ENCODE measurements at places on chromosomes 5 and 9.
A peak's percentile ranks its signal among the peaks of the same experiment; 100 is the strongest.

- peak; percentile 50 for DNase-seq
Measured at GRCh38 chr5:57215629-57216195, 41.9 kb downstream of the GPBP1 start.

GRCh38 chr5:168076561-168076991 lies 214.9 kb upstream of the WWC1 start:
- peak; percentile 56 for DNase-seq

GRCh38 chr9:109498195-109499092 lies at the start of gene PTPN3:
Gene PTPN3, minus strand, starts transcription at chr9:109498307. Its CDS starts 34,873 bp downstream, at chr9:109463434.
- no peak for DNase-seq

- no peak for DNase-seq
Measured at GRCh38 chr5:67066815-67067214, 129.8 kb downstream of the CD180 start.

GRCh38 chr5:99827136-99827535 lies 708.0 kb upstream of the FAM174A start:
- DNase-seq, result no peak

DNA sequence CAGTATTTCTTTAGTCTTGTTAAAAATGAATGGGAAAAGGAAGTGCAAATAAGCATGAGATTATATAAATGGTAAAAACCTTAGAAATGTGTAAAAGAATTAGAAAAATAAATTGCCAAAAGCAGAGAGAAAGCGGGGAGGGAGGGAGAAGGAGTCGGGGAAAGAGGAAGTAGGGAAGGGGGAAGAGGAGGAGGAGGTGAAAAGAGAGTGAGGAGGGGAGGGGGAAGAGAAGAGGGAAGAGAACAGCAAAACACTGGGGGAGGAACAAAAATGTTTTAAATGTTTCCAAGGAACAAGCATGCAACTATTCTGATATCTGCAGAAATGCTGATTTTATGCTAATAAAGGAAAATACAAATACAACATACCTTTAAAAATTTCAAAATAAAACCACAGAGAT lies 317.5 kb downstream of the PIK3R1 start:
- no peak for DNase-seq

- no peak for DNase-seq
Measured at GRCh38 chr5:9832921-9833320, 202.8 kb upstream of the TAS2R1 start.

GRCh38 chr9:15999422-16000339 lies 446.8 kb downstream of the CCDC171 start:
- peak; percentile 96 for DNase-seq

DNA sequence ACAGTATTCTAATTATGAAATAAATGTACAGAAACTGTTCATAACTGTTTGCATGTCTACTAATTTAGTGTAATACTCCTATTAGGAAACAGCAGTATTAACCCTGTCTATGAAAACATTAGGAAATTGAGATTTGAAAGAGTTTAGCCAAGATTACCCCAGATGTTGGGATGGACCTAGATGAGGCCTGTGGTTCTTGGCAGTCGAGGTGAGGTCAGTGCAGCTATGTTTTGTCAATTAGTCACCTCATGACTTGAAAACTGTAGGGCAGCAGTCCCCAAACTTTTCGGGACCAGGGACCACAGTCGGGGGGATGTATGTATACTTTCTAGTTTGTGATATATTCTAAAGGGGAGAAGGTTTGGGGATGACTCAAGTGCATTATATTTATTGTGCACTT lies 4.7 kb downstream of the LNPEP start:
- DNase-seq, result peak; percentile 33

DNA sequence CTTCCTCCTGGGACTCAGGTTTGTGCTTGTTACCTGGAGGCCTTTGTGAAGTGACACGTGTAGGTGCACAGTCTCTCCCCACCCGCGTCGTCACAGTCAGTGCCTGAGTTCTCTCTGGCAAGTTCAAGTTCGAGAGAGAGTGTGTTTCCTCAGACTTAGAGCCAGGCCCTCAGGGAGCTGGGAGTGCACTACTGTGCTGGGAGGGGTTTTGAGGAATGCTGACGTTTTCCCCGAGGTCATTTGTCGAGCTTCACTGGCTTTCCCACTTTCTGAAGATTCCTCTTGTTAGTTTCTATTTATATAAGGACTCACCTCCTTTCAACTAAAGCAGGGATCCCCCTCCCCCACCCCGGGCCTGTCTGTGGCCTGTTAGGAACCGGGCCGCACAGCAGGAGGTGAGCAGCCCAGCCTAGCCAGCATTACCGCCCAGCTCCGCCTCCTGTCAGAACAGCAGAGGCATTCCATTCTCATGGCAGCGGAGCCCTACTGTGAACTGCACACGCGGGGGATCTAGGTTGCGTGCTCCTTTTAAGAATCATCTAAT lies 209.2 kb downstream of the DIRAS2 start:
- DNase-seq, result peak; percentile 87

- DNase-seq, result no peak
Measured at GRCh38 chr5:37112383-37112991, 136.7 kb downstream of the CPLANE1 start.

- peak; percentile 60 for DNase-seq
Measured at GRCh38 chr9:97845130-97845529, 7.9 kb upstream of the FOXE1 start.

- DNase-seq, result peak; percentile 46
Measured at GRCh38 chr5:14463629-14464028, 118.0 kb upstream of the OTULINL start.

GRCh38 chr9:16335788-16336580 lies 534.5 kb downstream of the BNC2 start:
- DNase-seq, result peak; percentile 97

- no peak for DNase-seq
Measured at GRCh38 chr9:79857188-79857587, 285.4 kb downstream of the TLE4 start.

GRCh38 chr9:14981291-14981950 lies 71.2 kb upstream of the FREM1 start:
- no peak for DNase-seq

DNA sequence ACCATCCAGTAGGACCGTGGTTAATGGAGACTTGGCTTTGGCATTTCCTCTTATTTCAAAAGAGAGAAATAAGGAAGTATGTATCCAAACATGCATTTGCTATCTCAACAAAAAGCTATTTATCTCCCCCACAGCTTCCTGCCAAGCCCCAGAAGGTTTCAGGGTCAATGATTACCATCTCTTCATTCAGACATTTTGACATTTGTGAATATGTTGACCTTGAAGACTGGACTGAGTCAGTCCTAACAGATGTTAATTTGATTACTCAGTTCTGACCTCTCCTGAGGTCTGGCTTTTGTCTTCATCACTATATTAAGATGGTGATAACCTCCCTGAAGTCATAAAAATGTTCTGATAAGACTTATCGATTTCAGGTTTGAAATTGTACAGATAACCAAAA lies 479.4 kb downstream of the AGTPBP1 start:
- no peak for DNase-seq

DNA sequence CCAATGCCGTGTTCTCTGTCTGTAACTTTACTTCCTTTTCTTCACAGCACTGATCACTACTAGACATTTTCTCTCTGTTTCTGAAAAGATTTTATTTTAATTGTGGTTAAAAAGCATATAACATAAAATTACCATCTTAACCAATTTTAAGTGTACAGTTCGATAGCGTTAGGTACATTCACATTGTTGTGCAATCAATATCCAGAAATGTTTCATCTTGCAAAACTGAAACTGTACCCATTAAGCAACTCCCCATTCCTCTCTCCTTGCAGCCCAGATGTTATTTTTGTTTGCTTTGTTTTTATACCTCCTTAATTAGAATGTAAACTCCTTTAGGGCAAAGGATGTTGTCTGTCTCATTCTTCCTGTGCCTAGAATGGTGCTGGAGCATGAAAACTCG lies 47.5 kb downstream of the COL27A1 start:
- DNase-seq, result peak; percentile 41

DNA sequence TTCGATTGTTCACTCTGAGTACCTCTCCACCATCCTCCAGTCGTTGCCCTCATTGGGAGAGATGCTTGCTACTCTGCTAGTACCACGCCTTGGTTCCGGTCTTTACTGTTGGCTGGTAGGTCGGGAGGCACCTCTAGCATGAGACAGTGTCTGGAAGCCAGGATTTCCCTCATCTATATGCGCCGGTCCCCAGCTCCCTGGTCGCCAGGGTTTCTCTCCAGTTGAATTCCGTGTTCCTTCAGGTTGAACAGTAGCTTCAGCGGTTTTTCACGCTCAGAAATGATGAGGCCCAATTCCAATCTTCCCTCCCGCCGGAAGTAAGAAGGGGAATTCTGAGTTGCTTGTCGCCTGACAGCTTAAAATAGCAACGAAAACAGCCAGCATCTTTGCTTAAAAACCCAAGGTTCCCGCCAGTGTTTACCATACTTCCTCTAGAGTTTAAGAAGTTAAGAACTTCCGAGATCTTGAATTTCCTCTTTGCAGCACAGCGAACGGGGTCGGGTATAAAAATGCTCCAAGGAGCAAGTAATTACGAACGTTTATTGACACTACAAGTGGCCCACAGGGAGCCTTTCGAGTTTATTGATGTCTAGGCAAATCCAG lies 1.3 kb upstream of the ST8SIA4 start:
- no peak for DNase-seq

DNA sequence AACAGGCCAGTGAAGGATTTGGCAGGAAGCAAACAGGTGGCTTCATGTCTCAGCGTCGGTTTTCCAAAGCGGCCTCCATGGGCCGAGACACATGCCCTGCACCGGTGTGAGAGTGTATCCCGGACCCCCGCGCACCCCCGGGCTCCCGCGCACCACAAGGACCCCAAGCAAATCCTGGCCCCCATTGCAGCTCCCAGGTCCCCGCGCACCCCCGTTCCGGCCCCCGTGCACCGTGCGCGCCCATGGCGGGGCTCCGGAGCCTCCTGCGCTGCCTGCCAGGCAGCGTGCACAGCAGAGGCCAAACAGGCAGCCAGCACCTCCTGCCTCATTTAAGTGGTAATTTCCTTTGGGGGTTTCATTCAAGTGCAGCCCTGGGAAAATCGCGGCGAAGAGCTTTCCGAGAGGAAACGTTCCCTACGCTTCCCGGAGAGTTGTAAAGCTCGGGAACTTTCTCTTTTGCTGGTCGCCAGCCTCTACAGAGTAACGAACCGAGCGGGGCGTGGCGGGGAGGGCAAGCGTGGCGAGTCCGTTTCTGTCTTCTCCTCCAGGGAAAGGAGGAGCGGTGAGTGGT lies 145.5 kb upstream of the SLC24A2 start:
- DNase-seq, result peak; percentile 43

GRCh38 chr5:100762108-100762507 lies 141.0 kb downstream of the ST8SIA4 start:
- peak; percentile 72 for DNase-seq

GRCh38 chr5:59115345-59115744 lies 532.5 kb downstream of the RAB3C start:
- DNase-seq, result peak; percentile 74

GRCh38 chr9:126443144-126443543 lies 116.5 kb downstream of the MVB12B start:
- DNase-seq, result no peak

DNA sequence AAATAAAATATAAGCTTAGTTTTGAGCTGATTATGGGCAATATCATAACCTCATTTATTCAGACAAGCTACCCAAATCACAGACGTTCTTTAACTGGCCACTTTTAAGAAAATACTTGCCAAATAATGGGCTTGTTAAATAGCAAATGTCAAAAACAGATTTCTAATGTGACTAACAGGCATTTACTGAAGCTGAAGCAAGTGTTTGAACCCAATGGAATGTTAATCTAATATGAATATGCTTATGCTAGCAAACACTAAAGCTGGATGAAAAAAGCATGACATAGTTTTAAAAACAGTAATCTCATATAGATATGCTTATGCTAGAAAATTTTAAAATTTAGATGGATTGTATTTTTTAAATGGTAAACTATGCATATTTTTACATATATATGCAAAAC lies 411.6 kb upstream of the PTGER4 start:
- DNase-seq, result no peak

DNA sequence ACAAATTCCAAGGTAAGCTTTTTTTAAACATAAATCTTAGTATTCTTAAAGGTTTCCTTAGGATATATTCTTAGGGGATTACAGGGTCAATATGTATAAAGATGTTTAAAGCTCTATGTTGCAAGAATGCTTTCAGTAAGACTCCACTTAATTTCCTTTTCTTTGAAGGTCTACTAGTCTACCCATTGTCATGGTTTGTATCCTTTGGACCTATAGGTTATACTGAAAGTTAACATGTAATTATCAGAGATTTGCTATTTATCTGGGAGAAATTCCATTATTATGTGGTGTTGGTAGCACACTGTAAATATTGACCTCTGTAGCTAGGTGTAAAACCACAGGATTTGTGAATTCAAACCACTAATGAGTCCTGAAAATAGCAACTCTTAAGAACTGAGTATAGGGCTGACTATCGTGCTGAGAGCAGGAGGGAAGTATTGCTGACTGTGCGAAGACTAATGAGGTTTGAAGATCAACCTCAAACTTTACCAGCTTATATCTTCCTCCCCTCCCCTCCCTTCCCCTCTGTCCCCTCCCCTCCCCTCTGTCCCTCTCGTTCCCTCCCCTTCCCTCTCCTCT lies 85.6 kb downstream of the GADD45G start:
- DNase-seq, result no peak

DNA sequence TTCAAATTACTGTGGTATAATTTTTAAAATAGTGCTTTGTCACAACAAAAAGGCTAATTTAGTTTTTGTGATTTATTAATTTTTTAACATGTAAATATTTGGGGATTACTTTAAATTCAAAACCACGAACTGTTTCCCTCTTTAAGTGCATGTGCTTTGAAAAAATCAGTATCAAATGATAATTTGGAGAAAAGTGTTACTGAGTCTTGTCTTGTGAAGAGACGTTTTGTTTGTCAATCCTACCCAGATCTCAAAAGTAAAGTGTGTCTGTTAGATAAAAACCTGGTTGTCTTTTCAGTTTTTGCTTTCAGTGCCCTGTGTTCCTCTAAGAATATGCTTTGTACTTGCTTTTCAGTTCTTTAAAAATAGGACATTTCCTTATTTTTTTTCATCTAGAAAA lies 7.7 kb downstream of the ZSWIM6 start:
- DNase-seq, result no peak

DNA sequence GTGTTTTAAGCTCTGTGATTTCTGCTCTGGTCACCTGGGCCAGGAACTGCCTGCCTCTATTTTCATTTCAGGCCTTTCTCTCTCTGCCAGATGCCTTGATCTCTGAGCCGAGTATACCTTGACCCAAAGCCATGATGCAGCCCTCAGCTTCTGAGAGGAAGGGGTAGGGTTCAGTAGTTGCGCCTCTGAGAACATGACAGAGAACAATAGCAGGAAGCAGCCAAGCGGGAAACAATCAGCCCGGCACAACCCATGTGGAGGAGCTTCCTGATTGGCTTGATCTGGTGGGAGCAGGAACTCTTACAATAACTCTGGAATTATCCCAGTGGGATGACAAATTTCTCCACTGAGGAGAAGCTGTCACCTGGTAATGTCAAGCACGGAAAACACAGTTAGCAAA lies 127.4 kb downstream of the PALM2AKAP2 start:
- no peak for DNase-seq

All from choroid plexus epithelial cell (primary cell).